Naive thymus-derived CD4-positive, alpha-beta T cell (primary cell): ENCODE measurements at places on chromosomes 3 and 15.

- DNase-seq: no peak
Observed at GRCh38 chr15:87858651-87859050, 397.9 kb downstream of the NTRK3 start.

GRCh38 chr3:129758306-129758705 lies 135.2 kb downstream of the TMCC1 start:
- DNase-seq: no peak

- DNase-seq: no peak
Observed at GRCh38 chr3:66817951-66818557, 180.1 kb upstream of the KBTBD8 start.

- no peak for DNase-seq
Observed at GRCh38 chr3:126469479-126469878, 6.2 kb downstream of the ZXDC start.

- DNase-seq: no peak
Observed at GRCh38 chr3:49022688-49023171, 809 bp downstream of the NDUFAF3 start.

DNA sequence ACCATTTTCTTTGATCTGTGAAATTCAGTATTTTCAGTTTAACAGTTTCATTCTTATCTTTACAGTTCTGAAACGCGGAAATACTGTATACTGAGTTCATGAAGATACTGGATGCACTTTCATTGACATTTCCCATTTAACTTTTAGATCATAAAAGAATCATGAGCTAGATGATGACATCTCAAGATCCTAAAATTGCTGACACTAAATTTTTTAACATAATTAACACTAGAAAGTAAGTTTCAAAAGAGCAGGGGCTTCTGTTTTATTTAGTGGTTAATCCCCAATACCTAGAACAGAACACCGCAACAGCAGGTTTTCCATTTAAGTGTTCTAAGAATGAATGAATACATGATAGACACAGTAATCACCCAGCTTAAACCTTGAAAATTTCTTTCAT lies 54.2 kb downstream of the SHQ1 start:
- DNase-seq: no peak

DNA sequence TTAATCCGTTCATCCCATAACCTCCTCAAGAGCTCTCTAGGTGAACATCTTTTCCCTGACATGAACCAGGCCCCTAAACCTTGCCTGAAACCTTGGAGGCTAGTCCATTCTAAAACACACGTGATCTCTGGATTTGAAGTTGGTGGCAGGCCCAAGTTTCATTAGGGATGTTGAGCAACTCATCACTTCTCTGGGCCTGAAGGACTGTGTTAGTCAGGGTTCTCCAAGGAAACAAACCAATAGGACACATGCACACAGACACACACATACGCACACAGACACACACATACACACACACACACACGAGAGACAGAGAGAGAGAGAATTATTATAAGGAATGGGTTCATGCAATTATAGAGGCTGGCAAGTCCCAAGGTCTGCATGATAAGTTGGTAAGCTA lies 31.9 kb downstream of the ACAN start:
- no peak for DNase-seq

DNA sequence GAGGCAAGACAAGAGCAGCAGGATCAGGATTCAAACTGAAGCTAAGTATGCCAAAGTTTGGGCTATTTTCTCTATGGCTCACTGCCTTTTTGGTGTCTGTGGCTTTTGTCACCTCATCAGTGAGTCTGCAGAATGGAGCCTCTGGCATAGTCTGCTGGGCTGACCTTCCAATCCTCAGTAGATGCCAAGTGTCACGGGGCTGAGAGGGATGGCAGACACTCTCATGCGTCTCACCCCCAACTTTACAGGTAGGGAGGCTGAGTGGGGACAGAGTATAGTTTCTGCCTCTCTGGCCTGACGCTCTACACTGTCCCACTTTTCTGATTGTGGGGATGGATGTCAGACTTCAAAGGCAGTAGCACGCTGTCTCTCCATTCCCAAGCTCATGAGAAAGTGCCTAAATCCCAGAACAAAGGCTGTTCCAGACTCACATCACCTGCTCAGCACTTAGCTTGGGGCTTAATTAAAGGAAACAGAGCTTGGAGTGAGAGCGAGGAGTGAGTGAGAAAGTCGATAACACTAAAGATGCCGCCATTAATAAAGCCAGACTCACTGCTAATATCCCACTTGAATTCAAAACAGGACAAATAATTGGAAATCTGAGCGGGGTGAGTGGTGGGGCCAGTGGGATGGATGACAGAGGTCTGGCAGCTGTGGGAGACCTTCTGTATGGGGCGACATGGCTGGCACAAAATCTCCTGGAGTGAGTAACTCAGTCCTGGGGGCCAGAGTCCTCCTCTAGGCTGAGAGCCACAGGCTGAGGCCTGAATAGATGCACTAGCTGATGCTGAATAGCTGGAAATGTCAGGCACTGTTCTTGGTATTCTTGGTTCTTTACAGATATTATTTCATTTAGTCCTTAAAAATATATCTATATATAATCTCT lies 78.4 kb upstream of the MRPS22 start:
- DNase-seq: no peak

GRCh38 chr3:102085431-102086176 lies 236.3 kb downstream of the NFKBIZ start:
- DNase-seq: no peak

DNA sequence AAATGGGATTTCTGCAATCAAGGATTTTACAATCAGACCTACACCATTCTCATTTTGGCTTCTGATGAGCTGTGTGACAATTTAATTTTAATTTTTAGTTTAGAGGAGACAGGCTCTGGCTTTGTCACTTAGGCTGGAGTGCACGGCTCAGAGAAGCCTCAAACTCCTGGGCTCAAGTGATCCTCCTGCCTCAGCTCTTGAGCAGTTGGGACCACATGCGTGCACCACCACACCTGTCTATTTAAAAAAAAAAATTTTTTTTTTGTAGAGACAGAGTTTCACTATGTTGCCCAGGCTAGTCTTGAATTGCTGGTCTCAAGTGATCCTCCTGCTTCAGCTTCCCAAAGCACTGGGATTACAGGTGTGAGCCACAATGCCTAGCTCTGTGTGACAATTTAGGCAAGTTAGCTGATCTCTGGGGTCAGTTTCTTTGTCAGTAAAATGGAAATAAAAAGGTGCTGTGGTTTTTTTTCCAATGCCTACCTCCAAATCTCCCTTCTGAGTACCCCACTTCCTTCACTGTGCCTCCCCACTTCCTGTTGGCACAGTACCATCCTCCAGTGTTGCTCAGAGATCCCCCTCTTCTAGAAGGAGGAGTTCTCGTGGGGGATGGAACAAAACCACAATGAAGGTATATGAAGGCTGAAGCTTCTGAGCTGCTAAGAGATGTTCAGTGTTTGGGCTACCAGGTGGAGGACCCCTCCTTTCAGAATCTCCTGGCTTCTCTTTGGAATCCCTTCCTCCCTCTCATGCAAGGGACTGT lies 54.1 kb upstream of the GSK3B start:
- DNase-seq: no peak

- DNase-seq: no peak
Observed at GRCh38 chr3:52524752-52525679, 8.6 kb downstream of the NT5DC2 start.

DNA sequence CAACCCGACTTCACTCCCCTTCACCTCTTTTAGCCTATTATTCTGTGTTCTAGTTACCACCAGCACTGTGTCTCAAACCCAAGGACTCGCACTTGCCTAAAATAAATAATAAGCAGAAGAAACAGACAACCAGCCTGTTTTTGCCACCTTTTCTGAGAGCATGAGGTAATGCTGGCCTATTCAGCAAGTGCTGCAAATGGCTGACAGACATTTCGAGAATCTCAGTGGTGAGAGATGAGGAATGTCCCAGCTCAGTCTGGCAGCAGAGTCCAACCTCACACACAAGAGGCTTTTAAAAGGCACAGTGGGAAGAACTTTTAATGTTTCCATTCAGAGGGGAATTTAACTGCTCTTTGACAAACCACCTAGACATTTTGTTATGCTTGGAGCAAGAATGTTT lies 143.3 kb upstream of the GMNC start:
- DNase-seq: no peak

DNA sequence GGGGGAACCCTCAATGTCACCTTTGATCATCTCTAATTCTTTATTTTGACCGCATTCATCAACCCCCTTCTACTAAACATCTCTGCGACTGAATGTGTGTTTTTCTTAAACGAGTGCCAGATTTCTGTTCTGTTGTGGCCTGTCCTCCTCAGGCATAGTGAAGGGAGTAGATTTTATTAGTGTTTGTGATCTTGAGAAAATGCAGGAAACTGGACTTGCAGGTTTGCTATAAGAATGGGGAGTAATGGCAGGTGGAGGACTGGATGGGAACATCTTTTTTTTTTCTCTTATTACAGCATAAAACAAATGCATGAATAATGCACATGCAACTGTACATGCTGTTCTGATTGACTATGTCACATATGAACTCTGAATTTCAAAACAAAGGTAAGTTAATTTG lies 59.3 kb downstream of the ADAMTSL3 start:
- no peak for DNase-seq

DNA sequence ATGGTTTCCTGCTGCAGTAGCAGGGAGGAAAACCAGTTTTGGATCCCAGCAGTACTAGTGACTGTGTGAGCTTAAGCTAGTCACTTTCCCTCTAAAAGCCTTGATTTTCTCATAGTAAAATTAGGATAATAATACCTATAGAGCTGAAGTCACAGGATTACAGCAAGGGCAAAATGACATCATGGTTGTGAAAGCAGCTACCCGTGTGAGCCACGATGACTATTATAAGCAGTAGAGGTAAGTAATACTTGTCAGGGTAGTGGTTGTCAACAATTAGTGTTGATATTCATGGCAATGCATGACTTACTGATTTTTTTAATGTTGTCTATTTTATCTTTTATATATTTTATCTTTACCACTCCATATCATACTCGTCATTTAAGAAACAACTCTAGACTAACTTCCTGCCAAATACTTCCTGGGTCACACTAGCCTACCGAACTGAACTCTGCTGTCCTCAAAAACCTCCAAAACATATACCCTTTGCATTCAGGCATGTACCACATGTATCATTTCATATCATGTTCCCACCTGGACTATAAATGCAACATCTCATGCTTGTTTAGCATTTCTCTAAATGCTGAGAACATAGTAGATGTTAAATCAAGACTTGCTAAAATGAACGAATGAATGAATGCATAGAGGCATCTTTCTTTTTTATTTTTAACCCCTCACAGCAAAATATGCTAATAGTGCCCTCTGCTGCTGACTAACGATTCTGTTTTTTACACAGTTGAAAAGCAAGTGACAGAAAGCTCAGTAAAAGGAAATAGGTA lies 172.6 kb downstream of the P3H2 start:
- no peak for DNase-seq

DNA sequence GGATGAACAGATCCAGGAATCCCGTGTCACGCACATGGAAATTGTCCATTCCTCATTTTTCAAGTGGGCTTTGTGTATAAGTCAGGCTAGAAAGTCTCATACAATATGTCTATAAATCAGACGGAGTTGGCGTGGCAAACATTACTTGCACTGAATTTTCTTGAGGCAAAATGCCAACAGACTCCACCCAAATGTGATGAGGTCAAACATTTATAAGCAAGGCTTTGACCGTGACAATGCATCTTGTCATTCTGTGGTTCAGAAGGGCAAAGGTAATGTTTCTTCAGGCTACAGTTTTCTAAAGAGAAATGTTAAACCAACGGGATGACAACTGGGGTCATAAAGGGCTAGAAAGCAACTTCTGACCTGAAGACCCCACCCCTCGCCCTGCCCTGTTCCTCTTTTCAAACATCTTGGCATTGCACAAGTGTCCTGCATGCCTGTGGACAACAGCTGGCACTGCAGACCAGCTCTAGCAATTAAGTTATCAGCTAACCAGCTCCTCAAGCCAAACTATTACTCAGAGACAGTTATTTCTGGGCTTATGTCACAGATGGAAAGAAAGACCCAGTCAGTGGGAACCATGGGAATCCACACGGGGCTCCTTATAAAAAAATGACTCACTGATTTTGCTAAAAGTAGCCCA lies 36.5 kb upstream of the SPTBN5 start:
- DNase-seq: no peak

DNA sequence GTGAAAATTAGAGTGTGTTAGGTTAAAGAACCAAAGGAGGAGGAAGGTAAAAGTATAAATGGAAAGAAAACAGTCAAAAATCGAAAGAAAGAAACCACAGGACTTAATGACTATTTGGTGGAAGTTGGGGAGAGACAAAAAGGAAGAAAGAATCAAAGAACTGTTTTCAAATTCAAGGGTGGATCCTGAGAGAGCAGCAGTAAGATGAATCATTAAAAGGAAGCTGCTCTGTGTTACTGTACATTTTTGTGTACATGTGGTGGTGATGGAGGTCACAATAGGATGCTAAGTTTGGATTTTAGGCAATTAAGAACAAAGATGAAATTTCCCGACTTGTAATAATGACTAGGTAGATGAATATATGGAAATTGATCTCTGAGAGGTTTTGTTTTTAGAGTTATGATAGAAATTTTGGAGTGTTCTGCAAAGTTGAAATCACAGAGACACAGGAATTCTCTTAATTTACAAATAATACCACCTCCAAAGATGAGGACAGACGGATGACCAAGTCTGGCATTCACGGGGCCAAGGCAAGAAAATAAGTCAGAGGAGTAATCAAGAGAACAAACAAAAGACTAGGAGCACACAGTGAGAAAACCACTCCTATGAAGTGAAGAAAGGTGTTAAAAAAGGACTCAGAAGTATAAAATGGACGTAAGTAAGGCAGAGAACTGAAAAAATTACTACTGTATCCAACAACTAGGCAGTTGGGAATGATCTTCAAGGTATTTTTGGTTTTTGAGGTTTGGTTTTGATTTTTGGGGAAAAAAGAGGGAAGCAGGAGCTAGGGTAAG lies 7.1 kb downstream of the DHX36 start:
- DNase-seq: no peak

- DNase-seq: no peak
Observed at GRCh38 chr3:38805765-38806386, 10.1 kb downstream of the SCN10A start.

DNA sequence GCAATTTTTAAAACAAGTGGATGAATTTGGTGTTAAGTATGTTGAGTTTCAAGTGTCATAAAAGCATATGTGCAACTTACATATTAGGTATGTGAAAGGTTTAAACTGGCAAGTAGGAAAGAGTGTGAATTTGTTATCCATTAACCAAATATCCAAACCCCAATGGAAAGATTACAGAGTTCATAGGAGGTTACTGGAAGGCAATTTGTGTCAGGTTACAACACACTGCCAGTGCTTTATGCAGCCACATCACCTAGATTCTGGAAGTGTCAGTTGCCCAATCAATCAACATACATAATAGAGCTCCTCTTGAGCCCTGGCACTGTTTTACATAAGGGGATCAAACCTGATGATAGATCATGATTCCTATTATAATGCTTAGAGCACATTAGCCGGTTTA lies 261.0 kb downstream of the ROBO1 start:
- no peak for DNase-seq

DNA sequence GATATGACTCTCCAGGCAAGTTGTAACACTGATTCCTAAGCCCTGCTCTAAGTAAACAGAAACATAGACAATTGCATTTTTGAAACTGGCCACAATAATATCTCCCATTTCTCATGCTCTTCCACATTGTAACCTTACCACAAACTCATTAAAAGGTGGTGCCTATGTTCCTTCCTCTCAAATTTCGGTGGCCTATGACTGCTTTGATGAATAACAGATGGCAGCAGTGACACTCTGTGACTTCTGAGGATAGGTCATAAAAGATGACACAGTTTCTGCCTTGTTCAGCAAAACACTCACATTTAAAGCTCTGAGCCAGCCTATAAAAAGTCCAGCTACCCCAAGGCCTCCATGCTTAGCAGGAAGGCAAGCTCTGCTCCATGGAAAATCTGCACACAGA lies 195.2 kb downstream of the EFHB start:
- DNase-seq: no peak
